ENCODE measurements at places on chromosomes 16 and 17.

GRCh38 chr17:16314189-16314588 lies 39.1 kb downstream of the CENPV start:
- no peak for DNase-seq

DNA sequence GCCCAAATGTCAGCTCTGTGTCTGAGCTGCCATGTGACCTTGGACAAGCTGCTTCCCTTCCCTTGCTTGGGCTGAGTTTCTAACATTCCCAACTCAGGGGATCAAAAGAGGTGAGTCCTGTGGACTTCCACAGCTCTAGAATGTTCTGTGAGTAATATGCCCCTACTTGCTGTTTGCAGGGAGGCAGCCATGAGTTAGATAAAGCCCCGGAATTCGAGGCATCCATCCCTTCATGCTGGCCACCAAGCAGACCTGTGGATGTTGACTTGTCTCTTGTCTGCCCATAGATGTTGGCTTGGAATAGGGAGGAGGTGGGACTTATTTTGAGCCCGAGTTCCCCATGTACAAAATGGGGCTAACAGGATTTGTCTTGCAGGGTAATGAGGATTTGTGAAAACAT lies 36.2 kb downstream of the KSR1 start:
- no peak for DNase-seq

- DNase-seq, result no peak
These were observed 5.8 kb upstream of the C17orf99 start for GRCh38 chr17:78140169-78141051.

GRCh38 chr17:5943232-5943631 lies 126.9 kb upstream of the WSCD1 start:
- DNase-seq, result no peak

- no peak for DNase-seq
These were observed 123.8 kb downstream of the DNAH3 start for GRCh38 chr16:21026846-21027245.

DNA sequence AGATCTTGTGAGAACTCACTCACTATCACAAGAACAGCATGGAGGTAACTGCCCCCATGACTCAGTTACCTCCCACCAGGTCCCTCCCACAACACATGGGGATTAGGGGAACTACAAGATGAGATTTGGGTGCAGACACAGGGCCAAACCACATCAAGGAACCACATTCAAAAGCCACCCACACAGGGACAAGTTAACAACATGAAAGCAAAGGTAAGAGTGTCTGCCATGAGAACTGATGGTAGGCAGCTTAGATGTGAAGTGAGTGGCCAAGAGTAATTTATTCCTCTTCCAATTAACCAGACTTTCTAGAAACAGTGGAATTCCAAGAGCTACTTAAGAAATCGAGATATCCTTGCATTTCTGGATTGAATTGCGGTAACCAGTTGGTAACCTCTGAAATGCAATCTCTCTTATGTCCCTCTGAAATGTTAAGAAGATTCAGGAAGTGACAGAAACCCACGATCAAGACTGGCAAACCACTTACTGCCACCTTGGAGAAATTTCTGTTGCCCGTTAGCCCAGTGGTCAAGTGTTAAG lies 167.4 kb upstream of the CACNG5 start:
- DNase-seq, result no peak

- no peak for DNase-seq
These were observed 379.0 kb upstream of the SOX9 start for GRCh38 chr17:71741836-71742235.

Data from NCI-H2081 treated with DMSO at 0.1 percent for 48 hours (cell line).